ENCODE measurements at places on chromosomes 7 and 10.

GRCh38 chr7:24963218-24963617 is 16.8 kb downstream of the OSBPL3 start:
- no peak for DNase-seq

GRCh38 chr7:116577320-116577871 is 52.6 kb downstream of the CAV1 start:
- no peak for DNase-seq

- DNase-seq = no peak
Observed at GRCh38 chr7:30201161-30201666, 66.4 kb downstream of the MTURN start.

GRCh38 chr7:110373416-110373815 is 717.5 kb upstream of the LRRN3 start:
- no peak for DNase-seq

DNA sequence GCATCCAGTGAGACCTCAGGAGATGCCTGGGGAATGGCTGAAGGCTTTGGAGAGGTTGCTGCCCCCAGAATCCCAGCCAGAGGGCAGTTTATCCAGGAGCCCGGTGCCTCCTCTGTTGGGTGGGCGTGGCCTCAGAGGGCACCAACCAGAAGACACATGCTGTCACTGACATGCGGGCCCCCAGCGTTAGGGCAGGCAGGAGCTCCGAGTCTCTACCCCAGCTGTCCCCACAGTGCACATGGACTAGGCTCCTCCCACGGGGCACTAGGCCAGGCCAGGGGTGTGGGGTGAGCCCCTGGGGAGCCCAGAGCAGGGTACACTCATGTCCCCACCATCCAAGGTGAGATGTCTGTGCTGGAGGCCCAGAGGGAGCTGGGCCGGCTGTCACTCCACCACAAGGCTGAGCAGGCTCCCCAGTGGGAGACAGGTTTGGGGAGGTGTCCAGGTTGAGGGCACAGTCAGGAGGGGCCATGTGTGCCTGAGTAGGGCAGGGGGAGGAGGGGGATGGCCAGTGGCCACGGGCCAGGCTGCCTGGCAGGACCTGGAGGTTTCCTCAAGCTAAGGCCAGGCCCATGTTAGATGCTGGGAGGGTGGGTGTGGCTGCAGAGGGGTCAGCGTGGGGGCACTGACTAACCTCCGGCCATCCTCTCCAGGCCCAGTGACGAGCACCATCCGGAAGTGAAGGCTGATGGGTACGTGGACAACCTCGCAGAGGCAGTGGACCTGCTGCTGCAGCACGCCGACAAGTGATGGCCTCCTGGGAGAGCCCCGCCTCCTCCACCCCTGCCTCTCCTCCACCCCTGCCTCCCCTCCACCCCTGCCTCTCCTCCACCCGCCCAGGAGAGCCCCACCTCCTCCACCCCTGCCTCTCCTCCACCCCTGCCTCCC is 131.3 kb downstream of the FAM53B start:
- no peak for DNase-seq

DNA sequence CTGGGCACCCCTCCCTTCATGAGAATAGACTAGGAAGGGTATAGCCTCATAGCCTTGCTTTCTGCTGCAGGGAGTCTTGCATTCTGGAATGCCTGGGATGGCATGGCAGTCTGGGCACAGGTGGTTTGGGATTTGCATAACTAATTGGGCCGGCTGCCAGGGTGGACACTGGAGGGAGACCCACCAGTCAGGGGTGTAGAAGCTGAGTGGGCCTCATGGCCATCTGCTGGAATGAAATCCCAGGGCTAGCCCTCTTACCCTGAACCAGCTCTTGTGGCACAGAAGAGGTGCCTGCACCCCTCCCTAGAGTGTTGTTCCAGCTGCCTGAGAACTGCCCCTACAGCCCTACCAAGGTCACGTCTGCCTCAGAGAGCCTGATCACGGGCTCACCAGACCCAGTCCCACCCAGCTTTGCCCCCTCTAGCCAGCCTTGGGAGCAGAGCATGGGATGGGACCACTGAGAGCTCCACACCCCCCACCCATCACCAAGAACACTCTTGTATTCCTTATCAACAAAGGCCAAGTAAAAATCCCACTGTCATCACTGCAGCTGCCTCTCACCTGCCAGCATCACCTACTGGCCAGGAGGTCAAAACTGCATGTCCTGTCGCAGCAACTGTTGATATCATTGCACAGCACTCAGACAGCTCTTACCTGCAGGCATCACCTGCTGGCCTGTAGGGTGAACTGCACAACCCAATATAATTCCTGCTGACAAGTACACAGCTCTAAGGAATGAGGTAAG is 148.9 kb downstream of the ZEB1 start:
- DNase-seq = no peak
